ENCODE measurements at places on chromosomes 12 and 14. TPM values are rescaled to one million over a fixed set of nuclear protein-coding genes. Genes with fewer than 3 reads are reported as not detected.

Gene HHIPL1
- 2.5 TPM for total RNA-seq

Gene CCDC177
- not detected for total RNA-seq

Gene OAS3
- 16.7 TPM for total RNA-seq

Gene ZCRB1
- 44.4 TPM for total RNA-seq

Gene DUSP6
- 96.8 TPM for total RNA-seq

GRCh38 chr12:76249501-76249900 is 98.7 kb downstream of the BBS10 start:
- no peaks in the 10 kb centered on the region for H3K4me1 ChIP-seq
- H3K36me3 ChIP-seq: no peaks in the 10 kb centered on the region
- H3K4me3 ChIP-seq: no peak overlapping the region
- no peak overlapping the region for H3K27ac ChIP-seq
- no peak for DNase-seq

- H3K4me3 ChIP-seq: no peak overlapping the region
- no peak overlapping the region for H3K27ac ChIP-seq
- no peak for DNase-seq
- H3K36me3 ChIP-seq: no peaks in the 10 kb centered on the region
Measured at GRCh38 chr12:6538420-6539313, 4.3 kb downstream of the GAPDH start.

GRCh38 chr12:113655919-113656318 is 184.2 kb upstream of the LHX5 start:
- no peaks in the 10 kb centered on the region for H3K27me3 ChIP-seq
- no peaks in the 10 kb centered on the region for H3K4me1 ChIP-seq
- H3K4me3 ChIP-seq: no peak overlapping the region
- DNase-seq: no peak
- H3K27ac ChIP-seq: no peak overlapping the region
- H3K36me3 ChIP-seq: no peaks in the 10 kb centered on the region

- peak overlapping the region; percentile 53 for H3K4me3 ChIP-seq
- no peaks in the 10 kb centered on the region for H3K36me3 ChIP-seq
- peaks cover 4% of the 10 kb centered on the region for H3K4me1 ChIP-seq
Measured at GRCh38 chr14:90382491-90383125, 14.2 kb upstream of the CALM1 start.

DNA sequence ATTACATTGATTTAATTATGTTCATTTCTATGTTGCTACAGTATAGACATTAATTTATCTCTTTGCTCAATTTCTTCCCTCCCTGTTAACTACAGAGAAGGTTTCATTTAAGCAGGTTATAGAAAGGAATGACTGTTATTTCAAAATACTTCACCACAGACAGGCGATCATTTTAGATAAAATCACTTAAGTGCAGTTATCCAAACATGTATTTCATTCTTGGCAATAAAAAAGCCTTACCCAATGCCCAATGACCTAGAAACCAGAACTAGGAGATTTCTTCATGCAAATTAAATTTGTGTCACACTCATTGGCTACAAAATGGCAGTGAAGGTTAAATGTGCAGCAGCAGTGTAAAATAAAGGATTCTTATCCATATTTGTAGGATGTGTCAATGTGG is 266.4 kb downstream of the KCNH5 start:
- no peak for DNase-seq
- H3K27ac ChIP-seq: no peak overlapping the region
- no peaks in the 10 kb centered on the region for H3K36me3 ChIP-seq

- no peak overlapping the region for H3K27ac ChIP-seq
Measured at GRCh38 chr14:96176275-96176674, 28.4 kb upstream of the BDKRB2 start.

DNA sequence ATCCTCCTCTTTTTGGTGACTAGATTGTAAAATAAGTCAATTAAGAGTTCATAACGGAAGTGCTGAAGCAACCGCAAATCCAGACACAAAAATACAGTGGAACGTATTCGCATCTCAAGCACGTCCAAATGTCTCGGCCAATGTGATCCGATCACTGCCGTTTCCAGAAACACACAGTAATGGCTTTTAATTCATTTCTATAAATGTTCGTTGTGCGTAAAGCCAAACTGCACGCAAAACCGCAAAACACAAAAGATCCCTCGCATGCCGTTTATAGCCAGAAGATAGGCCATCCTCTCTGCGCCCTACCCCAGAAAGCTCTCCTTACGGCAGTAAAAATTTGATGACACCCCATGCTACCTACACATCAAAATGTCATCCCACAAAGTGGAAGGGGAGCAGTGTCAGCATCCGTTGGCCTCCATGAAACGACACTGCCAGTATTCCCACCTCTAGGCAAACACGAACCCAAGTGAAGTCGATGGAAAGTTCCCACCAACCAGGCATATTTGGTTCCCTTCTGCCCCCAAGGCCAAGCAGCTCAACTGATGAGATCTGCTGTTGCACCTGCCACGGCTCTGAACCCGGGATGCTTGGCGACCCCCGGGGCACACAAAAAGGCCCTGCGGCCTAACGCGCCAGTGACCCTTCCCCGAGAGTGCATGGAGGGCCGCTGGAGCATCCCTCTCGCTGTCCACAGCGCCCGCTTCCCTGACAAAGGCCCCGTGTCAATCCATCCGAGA is 1.4 kb downstream of the HECTD4 start:
- no peaks in the 10 kb centered on the region for H3K36me3 ChIP-seq
- peak overlapping the region; percentile 77 for H3K4me3 ChIP-seq
- DNase-seq: no peak
- no peaks in the 10 kb centered on the region for H3K4me1 ChIP-seq
- no peak overlapping the region for H3K27ac ChIP-seq
- H3K27me3 ChIP-seq: no peaks in the 10 kb centered on the region

DNA sequence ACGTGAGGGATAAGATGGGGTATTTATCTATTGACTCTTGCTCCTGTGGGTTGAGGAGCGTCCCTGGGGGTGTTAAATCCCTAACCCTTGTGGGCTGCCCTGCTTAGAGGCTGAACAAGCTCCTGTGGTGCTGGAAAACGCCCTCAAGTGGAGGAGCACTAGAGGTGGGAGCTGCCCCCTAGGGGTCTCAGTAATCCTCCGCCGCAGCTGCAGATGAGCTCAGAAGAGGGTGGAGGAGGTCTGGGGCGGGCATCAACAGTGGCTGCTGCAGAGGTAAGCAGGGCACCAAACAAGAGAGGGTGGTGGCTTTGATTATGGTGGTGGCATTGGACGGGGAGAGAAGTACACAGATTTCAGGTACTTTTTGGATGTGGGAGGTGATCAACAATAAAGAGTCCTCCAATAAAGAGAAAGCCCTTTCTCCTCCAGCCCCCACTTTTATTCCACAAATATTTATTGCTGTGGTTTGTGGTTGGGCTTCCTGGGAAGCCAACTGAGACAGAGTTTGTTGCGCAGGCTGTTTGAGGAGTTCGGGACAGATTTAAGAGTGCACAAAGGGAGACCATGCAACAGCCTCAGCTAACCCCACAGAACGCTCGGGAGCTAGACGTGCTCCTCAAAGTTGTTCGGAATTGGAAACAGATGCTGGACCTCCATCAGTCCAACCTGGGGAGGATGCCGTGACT is 179.9 kb downstream of the ADCK1 start:
- DNase-seq: no peak
- H3K36me3 ChIP-seq: no peaks in the 10 kb centered on the region
- no peak overlapping the region for H3K4me3 ChIP-seq
- no peak overlapping the region for H3K27ac ChIP-seq
- H3K4me1 ChIP-seq: no peaks in the 10 kb centered on the region

GRCh38 chr12:58459191-58459590 is 461.1 kb downstream of the LRIG3 start:
- DNase-seq: no peak
- H3K27ac ChIP-seq: no peak overlapping the region

DNA sequence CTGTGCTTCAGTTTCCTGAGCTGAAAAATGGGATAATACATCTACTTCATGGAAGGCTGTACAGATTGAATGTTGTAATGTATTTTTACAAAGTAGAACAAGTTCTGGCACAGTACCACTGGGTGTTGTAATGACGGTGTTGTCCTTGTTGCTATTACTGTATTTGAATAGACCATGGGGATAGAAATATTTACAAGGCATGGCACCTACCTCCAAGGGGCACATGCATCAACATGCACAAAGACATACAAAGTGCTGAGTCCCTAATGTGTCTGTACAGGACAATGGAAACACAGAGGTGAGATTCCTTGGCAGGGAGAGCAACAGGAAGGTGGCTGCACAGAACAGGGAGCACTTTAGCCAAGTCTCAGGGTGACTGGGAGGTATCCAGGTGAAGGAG is 930.6 kb upstream of the TMEM132C start:
- H3K4me1 ChIP-seq: no peaks in the 10 kb centered on the region
- no peak overlapping the region for H3K27ac ChIP-seq
- H3K4me3 ChIP-seq: no peak overlapping the region
- no peak for DNase-seq
- peaks cover 2% of the 10 kb centered on the region for H3K27me3 ChIP-seq

DNA sequence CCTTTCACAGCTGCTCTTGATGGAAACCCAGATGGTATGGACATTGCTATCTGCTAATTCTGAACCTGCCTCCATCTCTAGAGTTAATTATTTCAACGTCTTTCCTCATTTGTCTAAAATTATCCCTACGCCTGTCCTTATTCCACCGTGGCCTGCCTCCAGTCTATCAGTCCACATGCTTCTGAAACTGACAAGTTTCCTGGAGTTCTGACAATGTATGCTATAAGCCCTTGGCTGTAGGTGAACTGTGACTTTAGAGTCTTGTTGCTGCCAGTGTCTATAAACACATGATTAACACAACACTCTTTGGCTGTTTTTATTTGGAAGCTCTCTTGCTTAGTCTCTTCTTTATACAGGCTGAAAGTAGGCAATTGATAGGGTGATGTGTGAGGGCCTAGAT is 1052.9 kb downstream of the TMTC2 start:
- H3K27me3 ChIP-seq: no peaks in the 10 kb centered on the region
- no peak for DNase-seq
- no peaks in the 10 kb centered on the region for H3K36me3 ChIP-seq
- H3K4me3 ChIP-seq: no peak overlapping the region

DNA sequence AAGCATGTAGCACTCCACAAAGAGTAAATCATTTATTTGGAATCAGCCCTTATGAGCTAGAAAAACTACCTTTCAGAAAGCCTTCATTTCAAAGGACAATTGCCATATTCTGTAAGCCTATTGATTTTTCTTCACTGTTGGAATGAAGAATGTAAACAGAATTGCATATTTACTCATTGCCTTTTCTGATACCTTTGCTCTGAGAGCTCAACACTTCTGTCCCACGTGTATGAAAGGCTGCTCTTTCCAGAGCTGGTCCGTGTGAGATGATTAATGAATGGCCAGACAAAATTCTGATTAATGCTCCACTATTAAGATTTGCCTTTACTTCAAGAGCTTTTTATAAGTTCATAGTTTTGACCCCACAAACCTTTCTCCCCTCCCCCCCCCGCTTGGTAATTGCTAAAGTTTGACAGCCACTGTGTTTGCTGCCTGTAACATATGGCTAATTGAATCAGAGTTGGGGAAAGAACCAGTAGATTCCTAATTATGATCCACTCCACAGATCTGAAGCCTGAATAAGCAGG is 63.0 kb upstream of the PLEKHA5 start:
- no peaks in the 10 kb centered on the region for H3K27me3 ChIP-seq
- no peak overlapping the region for H3K27ac ChIP-seq
- no peak overlapping the region for H3K4me3 ChIP-seq
- no peaks in the 10 kb centered on the region for H3K36me3 ChIP-seq
- H3K4me1 ChIP-seq: no peaks in the 10 kb centered on the region

GRCh38 chr14:54503486-54503885 is 6.2 kb upstream of the CGRRF1 start:
- no peaks in the 10 kb centered on the region for H3K4me1 ChIP-seq
- no peaks in the 10 kb centered on the region for H3K27me3 ChIP-seq
- no peak for DNase-seq
- H3K36me3 ChIP-seq: no peaks in the 10 kb centered on the region

DNA sequence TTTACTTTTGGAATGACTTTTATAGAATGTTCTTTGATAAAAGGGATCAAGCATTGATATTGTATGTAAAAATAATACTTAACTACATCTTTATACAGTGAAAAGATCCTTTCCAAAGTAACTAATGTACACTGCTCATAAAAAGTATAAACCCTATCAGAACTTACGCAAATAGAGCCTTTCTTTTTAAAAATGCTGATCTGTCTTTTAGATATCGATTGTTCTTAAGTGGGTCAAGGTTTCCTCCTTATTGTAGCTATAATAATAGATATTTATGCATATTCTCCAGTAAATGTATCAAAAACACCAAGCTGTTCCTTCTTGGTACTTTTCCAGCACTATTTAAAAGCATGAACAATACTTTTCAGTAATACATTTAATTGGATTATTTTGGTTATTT is 68.5 kb downstream of the PPHLN1 start:
- no peak overlapping the region for H3K4me3 ChIP-seq
- no peaks in the 10 kb centered on the region for H3K36me3 ChIP-seq
- DNase-seq: no peak
- no peaks in the 10 kb centered on the region for H3K4me1 ChIP-seq

GRCh38 chr12:30877105-30877875 is 49.3 kb upstream of the TSPAN11 start:
- no peaks in the 10 kb centered on the region for H3K27me3 ChIP-seq
- no peak for DNase-seq
- H3K4me1 ChIP-seq: no peaks in the 10 kb centered on the region
- H3K36me3 ChIP-seq: no peaks in the 10 kb centered on the region

DNA sequence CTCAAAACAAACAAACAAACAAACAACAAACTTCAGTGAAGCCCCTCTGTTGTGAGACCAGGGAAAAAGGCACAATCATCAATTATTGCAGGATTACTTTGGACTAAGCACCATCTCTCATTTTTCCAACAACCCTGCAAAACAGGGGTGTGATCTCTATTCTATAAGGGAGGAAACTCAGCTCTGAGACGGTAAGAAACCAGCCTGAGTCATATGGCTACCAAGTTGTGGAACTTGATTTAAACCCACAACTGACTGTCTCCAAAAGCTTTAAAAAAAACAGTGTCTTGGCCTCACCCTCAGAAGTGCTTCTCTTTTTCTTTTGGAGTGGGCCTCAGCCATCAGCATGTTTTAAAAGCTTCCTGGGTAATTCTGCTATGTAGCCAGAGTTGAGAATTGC is 49.8 kb downstream of the RIN3 start:
- DNase-seq: no peak
- H3K36me3 ChIP-seq: no peaks in the 10 kb centered on the region
- H3K27ac ChIP-seq: no peak overlapping the region
- peaks cover 3% of the 10 kb centered on the region for H3K4me1 ChIP-seq
- no peaks in the 10 kb centered on the region for H3K27me3 ChIP-seq
- H3K4me3 ChIP-seq: no peak overlapping the region

- no peak overlapping the region for H3K27ac ChIP-seq
- no peaks in the 10 kb centered on the region for H3K4me1 ChIP-seq
- H3K4me3 ChIP-seq: no peak overlapping the region
- no peaks in the 10 kb centered on the region for H3K36me3 ChIP-seq
- DNase-seq: peak; percentile 31
- no peaks in the 10 kb centered on the region for H3K27me3 ChIP-seq
Measured at GRCh38 chr12:3352230-3352629, 138.8 kb upstream of the PRMT8 start.

- no peak overlapping the region for H3K27ac ChIP-seq
- no peak for DNase-seq
- H3K4me3 ChIP-seq: no peak overlapping the region
- no peaks in the 10 kb centered on the region for H3K27me3 ChIP-seq
- H3K36me3 ChIP-seq: no peaks in the 10 kb centered on the region
- H3K4me1 ChIP-seq: no peaks in the 10 kb centered on the region
Measured at GRCh38 chr14:64671591-64671990, 32.6 kb upstream of the PLEKHG3 start.

- H3K36me3 ChIP-seq: no peaks in the 10 kb centered on the region
- no peaks in the 10 kb centered on the region for H3K4me1 ChIP-seq
- H3K27me3 ChIP-seq: no peaks in the 10 kb centered on the region
- DNase-seq: no peak
Measured at GRCh38 chr12:43728117-43728516, 30.5 kb downstream of the PUS7L start.

GRCh38 chr12:120468325-120468820 is 1.2 kb downstream of the SRSF9 start:
- peak overlapping the region; percentile 92 for H3K4me3 ChIP-seq
- peaks cover 4% of the 10 kb centered on the region for H3K36me3 ChIP-seq
- H3K27me3 ChIP-seq: no peaks in the 10 kb centered on the region
- no peak overlapping the region for H3K27ac ChIP-seq
- peak; percentile 52 for DNase-seq
